ENCODE measurements at places on chromosomes 2 and 18.

DNA sequence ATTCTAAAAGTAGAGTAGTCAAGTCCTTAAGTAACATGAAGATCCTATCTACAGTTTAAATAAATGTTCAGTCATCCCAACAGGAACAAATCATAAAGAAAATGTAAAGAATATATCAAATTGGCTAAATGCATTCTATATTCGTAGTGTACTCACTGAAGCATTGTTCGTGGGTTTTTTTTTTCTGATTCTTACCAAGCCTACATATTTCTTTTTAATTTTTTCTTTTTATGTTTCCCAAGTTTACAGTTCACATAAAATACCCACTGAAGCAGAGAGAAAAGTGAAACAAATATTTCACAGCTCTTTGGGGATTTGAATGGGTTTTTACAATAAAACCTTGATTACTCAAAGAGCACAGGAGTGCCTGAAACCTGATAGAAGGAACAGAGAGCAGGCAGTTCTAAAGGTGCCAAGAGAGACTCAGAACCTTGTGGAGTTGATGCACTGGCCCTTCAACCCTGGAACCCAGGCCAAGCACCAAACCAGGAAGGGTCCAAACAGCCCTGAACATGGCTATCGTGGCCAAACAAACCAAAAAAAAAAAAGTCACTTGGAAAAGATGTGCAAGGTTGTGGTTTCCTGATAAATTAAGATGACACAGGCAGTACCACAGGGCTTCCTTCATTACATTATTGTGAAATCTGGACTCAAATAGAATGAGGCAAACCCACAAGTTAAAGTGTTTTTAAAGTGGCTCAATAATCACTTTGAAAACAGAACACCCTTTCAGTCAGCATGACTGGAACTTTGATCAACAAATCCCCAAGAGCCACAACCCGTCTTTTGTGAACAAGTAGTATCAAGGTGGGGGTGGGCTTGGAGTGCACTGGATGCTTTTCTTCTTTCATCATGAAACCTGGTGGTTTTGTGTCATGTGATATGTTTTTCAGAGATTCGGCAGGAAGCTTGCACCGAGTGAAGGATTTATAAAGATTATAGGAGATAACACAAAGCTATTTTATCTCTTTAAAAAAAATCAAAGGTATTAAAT lies 245.0 kb upstream of the FN1 start:
- no peak for DNase-seq

DNA sequence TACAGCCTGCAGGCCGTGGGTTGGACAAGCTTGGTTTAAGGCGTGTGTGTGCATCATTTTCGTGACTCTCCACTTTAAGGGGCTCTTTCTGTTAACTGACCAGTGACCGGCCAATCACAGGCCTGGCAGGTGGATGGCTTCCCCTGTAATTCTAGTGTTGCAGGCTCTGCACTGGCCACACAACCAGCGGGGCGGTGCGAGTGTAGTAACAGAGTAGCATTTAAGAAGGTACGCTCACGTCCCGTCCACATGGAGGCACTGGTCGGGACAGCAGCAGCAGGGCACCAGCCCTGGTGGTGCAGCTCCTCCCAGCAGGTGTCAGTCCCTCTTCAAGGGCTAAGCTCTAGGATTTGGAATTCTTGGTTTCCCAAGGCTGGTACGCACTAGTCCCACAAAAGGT lies 8.0 kb upstream of the ANO7 start:
- DNase-seq, result no peak

DNA sequence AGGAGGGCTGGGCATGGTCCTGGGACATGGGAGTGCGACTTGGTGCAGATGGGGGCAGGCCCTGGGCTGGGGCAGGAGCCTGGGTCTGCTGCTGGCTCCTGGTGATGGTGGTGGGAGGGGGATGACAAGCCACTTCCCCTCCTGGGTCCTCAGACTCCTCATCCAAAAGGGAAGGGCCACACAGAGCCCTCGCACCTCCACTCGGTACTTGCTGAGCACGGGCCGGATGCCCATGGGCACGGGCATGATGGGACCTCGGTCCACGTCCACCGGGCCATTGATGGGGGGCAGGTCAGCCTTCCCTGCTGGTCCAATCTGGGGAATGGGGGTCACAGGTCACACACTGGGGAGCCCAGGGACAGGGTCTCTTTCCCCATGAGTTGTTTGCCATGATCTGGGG lies 4.1 kb downstream of the OTOF start:
- DNase-seq, result no peak

DNA sequence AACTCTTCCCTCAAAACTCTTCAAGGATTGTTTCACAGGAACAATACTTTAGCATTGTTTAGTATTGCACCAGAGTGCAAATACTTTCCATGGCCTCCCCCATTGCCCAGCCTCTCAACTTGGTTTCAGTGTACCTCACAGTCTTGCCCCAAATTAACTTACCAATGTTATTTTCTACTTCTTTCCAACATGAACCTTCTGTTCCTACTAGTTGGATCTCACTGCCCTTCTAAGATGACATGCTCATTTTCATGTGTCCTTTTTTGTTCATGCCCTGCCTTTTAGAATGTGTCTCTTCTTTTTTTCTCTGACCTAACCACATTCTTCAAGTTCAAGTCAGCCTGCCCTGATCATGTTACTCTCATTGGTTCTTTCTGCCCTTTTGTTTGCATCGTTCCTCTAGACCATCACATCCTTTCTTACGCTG lies 4.1 kb downstream of the SPATS2L start:
- DNase-seq, result no peak

DNA sequence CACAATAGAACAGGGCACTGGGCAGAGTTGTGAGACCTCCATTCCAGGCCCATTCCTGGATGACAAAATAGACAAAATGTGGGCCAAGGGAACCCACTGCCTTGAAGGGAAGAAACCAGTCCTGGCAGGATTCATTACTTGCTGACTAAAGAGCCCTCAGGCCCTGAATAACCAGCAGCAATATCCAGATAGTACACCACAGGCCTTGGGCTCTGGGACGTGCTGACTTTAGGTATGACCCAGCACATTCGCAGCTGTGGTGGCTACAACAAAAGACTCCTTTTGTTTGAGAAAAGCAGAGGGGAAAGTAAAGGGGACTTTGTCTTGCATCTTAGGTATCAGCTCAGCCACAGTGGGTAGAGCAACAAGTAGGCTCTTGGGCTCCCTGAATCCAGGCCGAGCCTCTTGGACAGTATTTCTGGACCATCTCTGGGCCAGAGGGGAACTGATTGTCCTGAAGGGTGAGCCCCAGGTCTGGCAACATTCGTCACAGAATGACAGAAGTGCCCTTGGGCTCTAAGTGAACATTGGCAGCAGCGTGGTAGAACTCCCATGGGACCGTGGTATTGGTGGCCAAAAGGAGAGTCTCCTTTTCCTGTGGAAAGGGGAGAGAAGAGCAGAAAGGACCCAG lies 89.9 kb upstream of the CD226 start:
- DNase-seq, result no peak

DNA sequence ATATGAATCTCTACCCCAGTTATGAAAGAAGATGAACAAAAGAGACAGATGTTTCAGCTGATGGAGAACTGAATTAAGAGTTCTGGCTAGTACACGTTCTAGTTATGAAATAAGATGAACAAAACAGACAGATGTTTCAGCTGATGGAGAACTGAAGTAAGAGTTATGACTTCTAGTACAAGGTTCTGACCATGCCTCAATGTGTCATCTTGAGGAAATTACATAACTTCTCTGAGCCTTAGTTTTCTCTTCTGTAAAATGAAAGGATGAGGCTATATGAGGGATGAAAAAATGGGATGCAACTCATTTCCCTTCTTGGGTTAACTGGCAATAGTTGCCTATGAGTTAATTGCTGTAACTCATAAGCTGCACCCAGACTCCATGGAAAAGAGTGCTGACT lies 92.9 kb upstream of the WDR75 start:
- no peak for DNase-seq

- DNase-seq, result no peak
These were observed 286.2 kb upstream of the EPAS1 start for GRCh38 chr2:46010925-46011490.

- DNase-seq, result no peak
These were observed 121.6 kb downstream of the EHBP1 start for GRCh38 chr2:62826953-62827675.

GRCh38 chr18:67862069-67862468 lies 345.5 kb upstream of the DSEL start:
- DNase-seq, result no peak

GRCh38 chr2:111042261-111042660 lies 78.5 kb upstream of the BCL2L11 start:
- no peak for DNase-seq

DNA sequence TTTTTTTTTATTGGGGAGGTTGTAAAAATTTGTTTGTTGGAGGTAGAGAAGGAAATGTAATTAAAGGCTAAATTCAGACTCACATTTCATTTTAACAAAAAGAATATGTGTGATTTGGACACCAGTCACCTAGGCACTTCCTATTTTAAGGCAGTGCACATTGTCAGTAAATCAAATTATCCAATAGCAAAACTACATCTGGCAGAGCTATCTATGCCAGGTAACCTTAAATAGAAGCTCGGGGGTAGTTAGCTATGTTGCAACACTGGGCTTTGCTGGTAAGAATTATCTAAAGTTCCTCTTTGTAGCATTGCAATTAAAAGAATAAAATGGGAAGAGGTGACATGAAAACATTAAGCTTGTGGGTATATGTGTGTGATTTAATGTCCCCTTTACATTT lies 1064.4 kb upstream of the ZEB2 start:
- no peak for DNase-seq

- DNase-seq, result no peak
These were observed 8.5 kb downstream of the SLC66A2 start for GRCh38 chr18:79942786-79943607.

- no peak for DNase-seq
These were observed 81.9 kb downstream of the DGKD start for GRCh38 chr2:233436191-233436581.

GRCh38 chr2:200453853-200454534 lies 55.9 kb downstream of the KCTD18 start:
- DNase-seq, result no peak

- DNase-seq, result no peak
These were observed 27.5 kb downstream of the MAP4K4 start for GRCh38 chr2:101725038-101725437.

- DNase-seq, result no peak
These were observed 502.2 kb downstream of the NRXN1 start for GRCh38 chr2:50529600-50530218.

DNA sequence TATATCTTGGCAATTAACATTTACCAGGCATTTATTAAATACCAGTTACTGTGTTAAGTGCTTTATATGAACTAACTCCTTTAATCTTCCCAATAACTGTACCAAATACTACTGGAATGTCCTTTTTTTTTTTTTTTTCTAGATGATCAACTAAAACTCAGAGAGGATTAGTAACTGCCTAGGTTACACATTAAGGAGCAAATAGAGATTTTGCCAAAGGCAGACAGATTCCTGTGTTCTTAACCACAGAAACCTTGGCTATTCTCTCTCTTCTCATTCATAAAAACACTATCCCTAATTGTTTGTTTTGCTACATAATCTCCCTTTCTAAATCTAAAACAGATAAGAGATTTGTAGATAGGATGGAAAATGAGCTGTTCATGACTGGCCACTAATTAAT lies 13.3 kb downstream of the DHX57 start:
- DNase-seq, result no peak

- no peak for DNase-seq
These were observed 7.8 kb upstream of the TMBIM1 start for GRCh38 chr2:218300141-218300540.

- no peak for DNase-seq
These were observed 371.7 kb upstream of the MEX3C start for GRCh38 chr18:51569153-51569552.

DNA sequence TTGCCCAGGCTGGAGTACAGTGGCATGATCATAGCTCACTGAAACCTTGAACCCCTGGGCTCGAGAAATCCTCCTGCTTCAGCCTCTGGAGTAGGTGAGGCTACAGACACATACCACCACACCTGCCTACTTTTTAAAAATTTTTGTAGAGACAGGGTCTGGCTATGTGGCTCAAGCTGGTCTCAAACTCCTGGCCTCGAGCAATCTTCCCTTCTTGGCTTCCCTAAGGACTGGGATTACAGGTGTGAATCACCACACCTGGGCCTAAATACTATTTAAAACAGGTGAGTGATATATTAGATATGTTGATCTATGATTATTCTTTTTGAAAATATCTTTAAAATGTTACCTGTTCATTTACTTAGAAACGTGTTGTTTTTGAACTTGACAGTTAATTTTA lies 57.2 kb downstream of the MOGAT1 start:
- DNase-seq, result no peak

GRCh38 chr2:8800821-8801220 lies 36.6 kb downstream of the KIDINS220 start:
- DNase-seq, result no peak

DNA sequence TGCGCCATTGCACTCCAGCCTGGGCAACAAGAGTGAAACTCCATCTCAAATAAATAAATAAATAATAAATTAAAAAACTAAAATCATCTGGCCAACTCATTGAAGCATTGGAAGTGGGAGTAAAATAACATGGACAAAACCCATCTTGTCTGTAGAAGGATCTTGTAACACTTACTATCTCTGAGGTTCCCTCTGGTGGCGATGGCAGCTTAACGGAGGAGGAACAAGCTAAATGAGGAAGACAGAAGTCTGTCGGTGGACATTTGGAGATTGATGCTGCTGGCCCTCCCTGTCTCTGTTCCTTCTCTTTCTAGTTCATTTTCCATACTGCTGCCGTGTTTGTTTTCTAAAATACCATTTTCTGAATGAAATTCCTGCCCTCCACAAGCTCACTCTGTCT lies 43.4 kb downstream of the ZCCHC2 start:
- DNase-seq, result no peak

GRCh38 chr18:11367351-11367750 lies 218.0 kb upstream of the PIEZO2 start:
- DNase-seq, result no peak

GRCh38 chr18:79776674-79777073 lies 21.1 kb upstream of the KCNG2 start:
- DNase-seq, result no peak

DNA sequence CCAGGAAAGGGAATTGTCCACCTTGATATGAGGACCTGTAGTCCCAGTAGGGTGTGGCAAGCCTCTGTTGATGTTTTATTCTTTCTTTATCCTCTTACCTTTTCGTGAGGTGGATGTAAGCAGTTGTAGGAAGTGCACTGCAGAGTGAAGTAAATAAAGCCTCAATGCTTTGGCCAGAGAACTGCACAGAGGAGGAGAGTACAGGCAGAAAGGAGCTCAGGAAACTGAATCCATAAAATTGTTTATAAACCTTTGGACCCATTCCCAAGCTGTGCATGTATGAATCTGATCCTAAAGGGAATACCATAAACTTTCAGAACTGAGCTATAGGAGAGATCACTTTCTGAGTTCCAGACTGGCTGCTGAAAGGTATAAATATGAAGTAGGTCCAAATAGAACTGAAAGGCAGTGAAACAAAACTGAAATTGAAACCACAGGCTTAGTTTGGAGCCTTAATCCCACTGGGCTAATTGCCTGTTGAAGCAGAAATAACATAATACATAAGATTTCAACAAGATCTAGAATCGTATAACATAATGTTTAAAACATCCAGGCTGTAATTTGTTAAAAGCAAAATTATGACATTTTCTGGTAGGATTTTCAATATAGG lies 17.9 kb upstream of the SLC9A4 start:
- no peak for DNase-seq
